ENCODE measurements at places on chromosomes 3 and 15.

- no peak for DNase-seq
Measured at GRCh38 chr3:126013751-126014156, 44.8 kb downstream of the ROPN1B start.

DNA sequence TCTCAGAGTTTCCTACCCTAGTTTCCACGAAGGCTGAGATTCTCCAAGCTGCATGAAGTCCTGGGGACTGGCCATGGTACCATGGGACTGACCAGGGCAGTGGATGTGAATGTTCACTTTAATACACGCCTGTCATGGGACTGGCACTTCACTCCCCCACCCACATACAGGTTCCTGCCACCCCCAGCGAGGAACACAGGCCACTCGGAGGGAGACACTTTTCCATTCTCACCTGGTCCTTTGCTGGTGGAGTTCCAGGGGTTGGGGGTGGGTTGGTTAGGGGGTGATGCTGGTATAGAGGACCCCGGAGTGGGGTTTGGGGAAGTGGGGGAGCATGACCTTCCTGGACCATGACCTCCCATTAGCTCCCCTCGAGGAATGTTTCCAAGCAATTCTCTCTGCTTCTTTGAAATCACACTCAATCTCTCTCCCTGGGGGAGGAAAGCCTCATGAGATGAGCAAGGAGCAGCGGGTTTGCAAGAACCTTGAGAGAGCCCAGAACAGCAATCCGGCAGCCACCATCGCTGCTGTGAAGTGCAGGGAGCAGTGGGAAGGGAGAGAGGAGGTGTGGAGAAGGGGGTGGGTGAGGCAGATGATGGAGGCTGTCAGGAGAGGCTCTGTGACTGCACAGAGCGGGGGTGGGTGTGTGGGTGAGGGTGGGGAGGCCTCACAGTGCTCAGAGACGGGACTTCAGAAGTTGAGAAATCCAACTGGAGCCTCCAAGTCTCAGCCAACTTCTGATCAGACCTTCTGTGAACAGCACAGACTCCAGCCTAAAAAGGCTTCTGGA, 69.7 kb downstream of the ADCY5 start:
- no peak for DNase-seq

GRCh38 chr3:58237238-58237940, at the start of gene ABHD6:
Gene ABHD6 (plus strand): TSS chr3:58237792. CDS start chr3:58256587, 18,795 bp downstream.
- peak; percentile 72 for DNase-seq

GRCh38 chr3:171460725-171461524, 720 bp upstream of the TNIK start:
- DNase-seq, result peak; percentile 63
